ENCODE measurements at places on chromosomes 16 and 17.

DNA sequence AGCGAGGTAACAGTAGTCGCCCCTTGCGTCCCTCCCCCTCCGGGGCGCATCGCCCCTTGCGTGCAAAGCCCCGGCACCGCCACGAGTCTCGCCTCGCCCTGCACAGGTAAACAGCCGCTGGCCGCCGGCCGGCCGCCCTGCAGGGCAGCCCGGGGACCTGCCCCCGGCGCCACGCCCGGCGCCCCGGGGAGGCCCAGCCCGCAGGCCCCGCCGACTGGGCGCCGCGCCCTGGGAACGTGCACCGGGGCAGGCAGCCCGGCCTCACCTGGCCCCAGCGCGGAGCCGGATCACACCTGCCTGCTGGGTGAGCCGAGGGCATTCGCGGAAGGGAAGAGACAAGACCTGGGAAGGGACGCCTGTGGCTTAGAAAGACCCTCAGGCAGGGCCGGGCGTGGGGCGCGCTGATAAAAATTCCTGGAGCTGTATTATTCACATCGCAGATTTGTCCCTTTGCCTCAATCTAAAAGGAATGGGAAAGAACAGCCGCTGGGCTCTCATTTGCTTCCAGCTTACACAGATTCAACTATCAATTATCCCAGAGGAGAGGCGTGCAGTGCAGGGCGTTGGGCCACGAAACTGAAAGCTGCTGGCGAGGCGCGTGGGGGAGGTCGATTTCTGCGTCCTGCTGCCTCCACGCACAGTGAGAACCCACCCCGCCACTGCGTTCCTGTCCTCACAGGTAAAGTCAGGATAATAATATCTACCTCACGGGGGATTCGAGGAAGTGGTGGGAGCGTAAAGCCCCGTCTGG lies 451.9 kb downstream of the SLC39A11 start:
- DNase-seq: no peak

- DNase-seq: no peak
Measured at GRCh38 chr17:35537601-35538141, at the start of gene SLFN12L. Gene SLFN12L, minus strand, starts transcription at chr17:35537678. Its CDS starts 15,314 bp downstream, at chr17:35522364.

GRCh38 chr17:81094509-81095382 lies 59.8 kb downstream of the BAIAP2 start:
- DNase-seq: peak; percentile 94

GRCh38 chr17:50913120-50913519 lies 47.0 kb upstream of the TOB1 start:
- no peak for DNase-seq

DNA sequence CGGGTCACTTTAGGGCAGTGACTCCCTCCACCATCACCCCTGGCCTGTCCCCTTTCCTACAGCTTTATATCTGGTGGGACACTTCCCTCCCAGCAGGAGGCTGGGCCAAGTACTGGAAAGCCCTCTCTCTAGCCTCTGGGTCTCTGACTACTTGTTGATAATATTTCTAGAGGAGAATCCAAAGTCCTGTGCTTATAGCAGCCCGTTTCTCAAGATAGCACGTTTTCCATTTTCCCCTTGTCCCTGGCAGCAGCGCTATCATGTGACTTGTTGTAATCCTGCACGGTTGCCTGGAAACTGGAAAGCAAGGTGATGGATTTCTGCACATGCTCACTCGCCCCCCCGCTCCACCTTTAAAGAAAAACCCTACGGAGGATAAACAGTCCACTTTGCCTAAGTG lies 3.3 kb upstream of the AXIN2 start:
- no peak for DNase-seq

DNA sequence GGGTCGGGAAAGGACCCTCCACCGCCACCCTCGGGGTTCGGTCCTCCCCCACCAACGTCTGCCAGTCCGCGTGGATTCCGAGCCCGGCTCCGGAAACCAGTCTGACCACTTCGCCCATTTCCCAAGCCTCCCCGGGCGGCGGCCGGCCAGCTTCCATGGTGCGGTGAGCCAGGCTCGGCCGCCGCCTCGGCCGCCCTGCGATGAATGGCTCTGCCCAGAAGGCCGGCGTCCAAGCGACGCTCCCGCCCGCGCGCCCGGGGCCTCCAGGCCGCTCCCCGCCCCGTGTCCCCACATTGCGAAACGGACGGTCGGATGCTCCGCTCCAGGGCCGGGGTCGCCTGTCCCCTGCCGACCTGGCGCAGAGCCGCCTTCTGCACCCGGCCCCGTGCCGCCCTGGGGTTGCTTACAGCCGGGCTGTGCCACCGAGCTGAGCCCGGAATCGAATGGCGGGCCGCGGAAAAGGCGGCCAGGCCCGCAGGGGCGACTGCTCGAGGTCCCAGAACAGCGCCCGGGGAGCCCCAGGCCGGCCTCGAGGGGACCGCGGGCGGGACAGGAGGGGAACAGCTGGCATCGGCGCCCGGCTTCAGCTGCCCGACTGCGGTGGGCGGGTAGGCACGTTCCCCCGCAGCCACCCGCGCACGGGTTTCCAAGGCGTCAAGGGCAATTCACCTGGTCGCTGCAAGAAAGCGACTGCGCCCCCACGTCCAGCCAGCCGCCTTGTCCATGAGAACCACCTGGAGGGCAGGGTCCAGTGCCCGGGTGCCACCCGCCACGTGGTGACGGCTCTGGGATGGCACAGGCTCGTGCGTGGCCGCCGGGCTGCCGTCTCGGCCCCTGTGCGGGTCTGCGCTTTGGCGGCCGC lies 18.3 kb upstream of the CBX8 start:
- no peak for DNase-seq

DNA sequence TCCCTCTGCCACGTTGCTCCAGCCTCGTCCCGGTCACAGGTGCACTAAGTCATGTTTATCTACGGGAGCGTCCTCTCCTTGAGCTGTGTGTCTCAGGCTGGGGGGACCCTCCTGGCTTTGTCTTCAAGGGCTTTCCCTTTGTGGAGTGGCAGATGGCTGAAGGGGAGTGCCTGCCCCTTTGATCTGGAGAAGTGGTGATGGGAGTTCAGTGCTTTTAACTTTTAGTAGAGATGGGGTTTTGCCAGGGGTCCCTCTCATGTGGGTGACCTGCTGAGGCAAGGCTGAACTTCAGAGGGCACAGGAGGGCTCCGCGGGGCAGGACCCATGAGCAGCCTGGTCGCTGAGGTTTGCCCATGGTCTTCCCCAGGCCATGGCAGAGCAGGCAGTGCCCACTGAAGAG lies 73.1 kb upstream of the CDC42EP4 start:
- no peak for DNase-seq

- DNase-seq: no peak
Measured at GRCh38 chr16:28172336-28172735, 39.4 kb downstream of the XPO6 start.

DNA sequence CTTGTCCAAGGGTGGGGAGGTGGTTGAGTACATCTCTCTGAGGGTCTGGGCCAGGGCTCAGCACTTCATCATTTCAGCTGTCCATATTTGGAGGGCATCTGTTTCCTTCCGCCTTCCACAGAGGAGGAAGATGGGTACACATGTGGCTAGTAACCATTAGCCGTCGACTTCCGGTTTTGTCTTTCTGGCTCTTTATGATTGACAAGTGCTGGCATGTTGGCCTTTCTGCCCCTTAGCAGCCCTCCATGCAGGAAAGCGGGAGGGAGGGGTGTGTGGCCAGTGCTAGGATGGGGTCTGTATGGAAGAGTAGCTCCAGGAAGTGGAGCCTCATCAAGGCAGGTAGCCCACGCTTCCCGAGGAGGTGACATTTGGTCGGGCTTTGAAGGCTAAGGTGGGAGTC lies 69.6 kb downstream of the RAI1 start:
- DNase-seq: peak; percentile 51

GRCh38 chr16:3193221-3194212 lies 5.5 kb downstream of the OR1F1 start:
- DNase-seq: no peak

DNA sequence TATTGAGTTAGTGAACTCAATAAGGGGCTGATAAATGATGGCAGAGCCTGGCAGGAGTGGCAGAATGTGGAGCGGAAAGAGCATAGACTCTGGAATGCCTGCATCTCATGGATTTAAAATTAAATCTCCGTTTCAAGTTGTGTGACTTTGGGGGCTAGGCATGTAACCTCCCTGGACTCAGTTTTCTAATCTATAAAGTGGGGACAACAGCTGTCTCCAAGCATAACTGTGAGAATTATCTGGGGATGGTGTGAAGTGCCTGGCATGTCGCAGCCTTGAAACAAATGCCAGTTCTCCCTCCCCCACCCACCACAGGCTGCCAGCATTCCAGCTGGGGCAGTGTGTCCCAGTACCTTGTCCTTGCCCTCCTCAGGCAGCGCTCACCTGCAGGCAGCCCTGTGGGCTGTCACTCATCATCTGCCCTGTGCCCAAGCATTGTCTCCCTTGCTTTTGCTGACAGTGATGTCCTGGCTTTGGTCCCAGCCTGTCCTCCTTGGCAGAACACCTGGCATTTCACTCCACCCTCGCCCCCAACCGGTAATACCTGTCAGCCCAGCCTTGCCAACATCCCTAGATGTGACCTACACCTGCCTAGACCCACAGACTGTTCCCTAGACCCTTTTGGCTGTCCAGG lies 129.6 kb downstream of the MRM1 start:
- DNase-seq: no peak

GRCh38 chr16:64406770-64407181 lies 715.1 kb downstream of the CDH11 start:
- DNase-seq: no peak

DNA sequence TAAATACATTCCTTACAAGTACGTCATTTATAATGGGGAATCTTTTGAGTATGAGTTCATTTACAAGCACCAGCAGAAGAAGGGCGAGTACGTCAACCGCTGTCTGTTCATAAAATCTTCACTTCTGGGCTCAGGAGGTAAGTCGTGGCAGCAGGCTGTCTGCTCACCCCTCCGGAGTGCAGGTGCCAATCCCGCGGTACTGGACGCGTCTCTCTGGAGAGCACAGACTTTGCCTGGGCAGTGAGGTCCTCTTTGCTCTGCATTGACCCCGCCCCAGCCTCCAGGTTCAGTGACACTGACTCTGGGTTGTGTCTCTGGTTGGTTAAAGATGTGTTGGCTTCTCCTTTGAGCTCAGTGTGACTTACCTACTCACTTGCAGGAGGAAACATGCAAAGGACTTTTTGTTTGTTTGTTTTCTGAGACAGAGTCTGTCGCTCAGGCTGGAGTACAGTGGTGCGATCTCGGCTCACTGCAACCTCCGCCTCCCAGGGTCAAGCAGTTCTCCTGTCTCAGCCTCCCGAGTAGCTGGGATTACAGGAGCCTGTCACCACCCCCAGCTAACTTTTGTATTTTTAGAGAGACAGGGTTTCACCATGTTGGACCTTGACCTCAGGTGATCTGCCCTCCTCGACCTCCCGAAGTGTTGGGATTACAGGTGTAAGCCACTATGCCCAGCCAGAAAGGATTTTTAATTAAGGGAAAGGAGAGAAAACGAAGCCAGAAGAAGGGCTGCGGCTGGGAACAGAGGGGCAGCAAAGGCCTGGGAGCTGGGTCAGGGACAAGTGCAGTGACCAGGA lies 31.2 kb downstream of the RNF213 start:
- DNase-seq: no peak

DNA sequence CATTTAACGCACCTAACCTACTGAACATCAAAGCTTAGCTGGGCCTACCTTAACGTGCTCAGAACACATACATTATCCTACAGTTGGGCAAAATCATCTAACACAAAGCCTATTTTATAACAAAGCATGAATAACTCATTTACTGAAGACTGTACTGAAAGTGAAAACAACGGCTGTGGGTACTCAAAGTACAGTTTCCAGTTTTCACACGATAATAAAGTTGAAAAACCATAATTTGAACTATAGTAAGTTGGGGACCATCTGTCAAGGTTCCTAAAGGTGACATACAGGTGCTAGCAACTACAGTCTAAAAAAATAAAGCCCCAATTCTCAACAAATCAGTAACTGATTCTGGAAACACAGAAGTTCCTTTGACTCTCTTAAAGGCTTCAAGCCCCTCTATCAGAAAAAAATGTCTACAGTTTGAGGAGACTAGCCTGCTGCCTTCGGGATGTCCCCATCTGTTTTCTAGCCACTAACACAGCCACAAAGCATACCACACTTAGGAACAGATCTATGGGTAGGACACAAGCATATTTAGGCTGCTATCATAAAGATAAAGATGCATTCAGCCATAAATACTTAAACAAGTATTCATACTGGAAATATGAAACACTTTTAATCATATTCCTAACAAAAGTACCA lies 71.3 kb downstream of the KANSL1 start:
- no peak for DNase-seq

GRCh38 chr16:88194397-88195268 lies 188.1 kb upstream of the ZNF469 start:
- no peak for DNase-seq

DNA sequence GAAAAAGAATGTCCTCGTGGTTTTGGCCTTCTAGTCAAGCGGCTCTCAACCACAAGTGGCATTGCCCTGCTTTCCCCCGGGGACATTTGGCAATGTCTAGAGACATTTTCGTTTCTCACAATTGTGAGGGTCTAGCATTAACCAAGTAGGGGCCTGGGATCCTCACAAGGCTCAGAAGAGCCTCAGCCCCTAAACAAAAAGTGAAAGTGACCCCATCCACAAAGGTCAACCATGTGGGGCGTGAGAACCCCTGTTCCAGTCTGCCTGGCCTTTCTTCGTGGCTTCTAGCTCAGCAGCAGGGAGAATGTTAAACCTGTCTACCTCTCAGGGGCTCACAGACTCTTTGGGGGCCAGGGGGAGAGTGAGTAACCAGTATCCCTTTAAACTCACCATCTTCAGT lies 4.8 kb upstream of the RPL38 start:
- no peak for DNase-seq

GRCh38 chr17:28487881-28488532 lies 14.6 kb downstream of the SLC13A2 start:
- no peak for DNase-seq

DNA sequence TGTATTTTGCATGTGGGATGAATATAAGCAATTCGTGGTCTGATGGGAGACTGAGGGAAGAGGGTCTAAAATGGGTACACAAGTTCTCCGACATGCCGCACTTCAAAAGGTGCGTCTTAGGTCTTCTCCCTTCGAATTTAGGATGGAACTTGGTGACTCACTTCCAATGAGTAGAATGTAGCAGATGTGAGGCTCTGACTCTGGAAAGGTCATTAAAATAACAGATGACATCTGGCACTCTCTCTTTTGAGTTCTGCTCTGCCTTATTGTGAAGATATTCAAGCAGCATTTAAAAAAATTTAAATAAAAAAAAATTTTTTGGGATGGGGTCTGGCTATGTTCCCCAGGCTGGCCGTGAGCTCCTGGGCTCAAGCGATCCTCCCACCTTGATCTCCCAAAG lies 92.7 kb downstream of the TMEM100 start:
- DNase-seq: no peak

GRCh38 chr17:8997994-8998628 lies 23.2 kb upstream of the NTN1 start:
- peak; percentile 86 for DNase-seq

GRCh38 chr16:22235839-22236745 lies 30.0 kb downstream of the EEF2K start:
- DNase-seq: no peak

DNA sequence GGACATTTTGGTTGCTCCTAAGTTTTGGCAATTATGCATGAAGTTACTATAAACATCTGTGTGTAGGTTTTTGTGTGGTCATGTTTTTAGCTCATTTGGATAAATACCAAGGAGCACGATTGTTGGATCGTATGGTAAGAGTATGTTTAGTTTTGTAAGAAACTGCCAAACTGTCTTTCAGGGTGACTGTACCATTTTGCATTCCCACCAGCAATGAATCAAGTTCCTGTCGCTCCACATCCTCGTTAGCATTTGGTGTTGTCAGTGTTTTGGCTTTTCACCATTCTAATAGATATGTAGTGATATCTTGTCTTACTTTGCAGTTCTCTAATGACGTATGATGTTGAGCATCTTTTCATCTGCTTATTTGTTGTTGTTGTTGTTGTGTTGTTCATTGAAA lies 20.2 kb downstream of the TENT4B start:
- DNase-seq: no peak

GRCh38 chr17:61635913-61636432 lies 45.0 kb upstream of the NACA2 start:
- peak; percentile 71 for DNase-seq

GRCh38 chr17:65813306-65813705 lies 251.9 kb upstream of the AXIN2 start:
- DNase-seq: no peak

All from stimulated activated CD8-positive, alpha-beta memory T cell treated with anti-CD3 and anti-CD28 coated beads, Interleukin-4, amount 100 ng/mL, for 48 hours (primary cell).